GM12892 (cell line): ENCODE measurements at places on chromosomes 5 and 9.

GRCh38 chr5:88548136-88548805, 279.6 kb upstream of the TMEM161B start:
- DNase-seq, result no peak

DNA sequence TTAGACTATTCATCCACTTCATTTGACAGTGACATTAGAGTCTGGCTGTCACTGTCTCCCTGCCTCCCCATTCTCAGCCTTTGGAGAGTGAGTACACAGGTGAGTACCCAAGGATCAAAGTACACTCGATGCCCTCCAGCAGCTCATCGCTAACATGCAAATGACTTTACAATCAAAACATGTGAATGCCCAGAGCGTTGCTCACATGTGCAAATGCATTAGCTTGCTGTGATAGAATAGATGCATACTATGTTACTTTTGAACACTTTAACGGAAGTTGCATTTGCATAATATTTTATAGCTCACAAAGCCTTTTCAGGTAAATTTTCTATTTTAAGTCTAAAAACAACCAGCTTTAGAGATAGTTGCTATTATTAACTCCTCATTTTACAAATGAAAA, 107.6 kb downstream of the SYK start:
- DNase-seq, result no peak

GRCh38 chr5:23613566-23613965, 106.2 kb downstream of the PRDM9 start:
- DNase-seq, result no peak

- DNase-seq, result peak; percentile 32
These were observed 105.4 kb upstream of the FER start for GRCh38 chr5:108642170-108642906.

GRCh38 chr5:69019668-69020375, 74.0 kb upstream of the SLC30A5 start:
- no peak for DNase-seq

- DNase-seq, result no peak
These were observed 96.0 kb upstream of the PRRC1 start for GRCh38 chr5:127421471-127421870.

DNA sequence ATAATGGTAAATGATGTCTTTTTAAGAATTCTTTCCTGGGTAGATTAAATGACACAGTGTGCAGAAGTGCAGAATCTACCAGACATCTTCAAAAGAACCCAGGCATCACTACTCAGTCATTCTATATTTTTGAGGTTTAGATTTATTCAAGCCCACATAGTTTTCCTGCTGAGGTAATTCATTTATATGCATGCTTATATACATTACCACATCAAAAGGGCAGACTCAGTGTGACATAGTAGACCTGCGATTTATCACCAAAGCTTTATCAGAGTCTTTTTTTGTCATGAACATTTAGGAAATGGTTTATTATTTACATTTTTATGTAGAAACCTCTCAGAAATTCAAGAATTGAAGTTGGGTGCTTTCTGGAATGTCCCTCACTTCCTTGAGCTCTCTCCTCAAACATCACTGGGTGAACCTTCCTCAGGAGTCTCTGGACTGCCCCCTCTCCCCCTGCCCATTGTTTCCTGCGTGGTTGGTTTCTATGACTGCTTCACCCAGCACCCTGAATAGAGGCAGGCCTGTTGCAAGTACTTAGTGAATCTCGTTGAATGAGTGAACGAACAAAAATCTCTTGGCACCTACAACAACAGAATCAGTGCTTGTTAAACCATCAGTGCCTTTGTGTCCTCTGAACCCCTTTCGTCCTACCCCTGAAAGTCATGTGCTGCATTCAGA, 42.5 kb downstream of the ADAMTS16 start:
- no peak for DNase-seq

GRCh38 chr9:75169623-75170022, 81.3 kb downstream of the OSTF1 start:
- DNase-seq, result no peak

DNA sequence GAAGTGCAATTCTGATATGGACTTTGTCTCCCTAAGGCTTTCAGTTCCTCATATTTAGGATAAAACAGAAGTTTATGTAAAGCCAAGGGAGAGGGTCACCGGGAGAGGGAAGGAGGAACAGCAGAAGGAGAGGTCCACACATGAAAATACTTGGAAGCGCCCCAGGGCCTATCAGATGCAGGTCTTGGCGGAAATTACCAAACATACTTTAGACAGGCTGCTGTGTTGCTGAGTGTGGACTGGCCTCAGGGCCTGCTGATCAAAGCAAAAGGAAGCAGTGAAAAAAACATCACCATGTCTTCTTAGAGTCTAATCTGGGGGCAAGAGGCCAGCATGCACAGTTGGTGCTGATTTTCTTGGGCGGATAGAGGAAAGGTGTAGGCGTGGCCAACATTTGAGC, 14.1 kb upstream of the NTRK2 start:
- DNase-seq, result no peak

DNA sequence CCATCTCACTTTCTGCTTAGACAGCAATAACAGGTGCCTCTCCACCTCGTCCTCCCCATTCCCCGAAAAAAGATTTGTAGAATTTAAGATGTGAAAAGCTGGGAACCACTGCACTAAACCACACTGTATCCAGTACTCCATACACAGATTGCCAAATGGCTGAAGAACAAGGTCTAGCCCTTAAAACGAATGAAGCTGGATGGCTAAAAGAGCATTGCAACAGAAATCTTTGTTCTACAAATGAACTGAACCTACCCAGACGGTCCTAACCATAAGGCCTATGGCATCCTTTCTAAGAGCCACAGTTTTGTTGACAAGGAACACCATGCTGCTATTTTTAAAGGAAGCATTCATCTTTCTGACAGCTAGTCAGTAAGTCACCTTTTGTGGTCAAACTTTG, 152.3 kb downstream of the TTC39B start:
- no peak for DNase-seq

GRCh38 chr5:37436146-37436934, 57.2 kb downstream of the WDR70 start:
- DNase-seq, result no peak
